ENCODE measurements at places on chromosomes 5 and 9.

DNA sequence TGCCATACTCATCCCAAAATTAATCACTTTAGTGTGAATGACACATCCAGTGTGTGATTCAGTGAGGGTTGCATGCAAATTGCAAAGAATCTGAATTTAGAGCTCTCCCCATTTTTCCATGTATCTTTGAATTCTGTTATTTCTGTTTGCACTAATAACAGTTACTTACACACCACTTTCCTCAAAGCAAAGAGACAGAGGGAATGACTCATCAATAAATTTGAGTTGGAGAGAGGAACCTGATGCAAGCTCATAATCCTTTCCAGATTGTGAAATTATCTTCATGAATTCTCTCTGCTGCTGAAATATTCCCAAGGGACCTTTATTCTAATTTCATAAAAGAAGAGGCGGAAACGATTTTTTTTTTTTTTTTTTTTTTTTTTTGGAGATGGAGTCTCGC lies 204.8 kb downstream of the CDH9 start:
- no peak for DNase-seq

GRCh38 chr9:91847581-91848091 lies 102.4 kb downstream of the ROR2 start:
- no peak for DNase-seq

DNA sequence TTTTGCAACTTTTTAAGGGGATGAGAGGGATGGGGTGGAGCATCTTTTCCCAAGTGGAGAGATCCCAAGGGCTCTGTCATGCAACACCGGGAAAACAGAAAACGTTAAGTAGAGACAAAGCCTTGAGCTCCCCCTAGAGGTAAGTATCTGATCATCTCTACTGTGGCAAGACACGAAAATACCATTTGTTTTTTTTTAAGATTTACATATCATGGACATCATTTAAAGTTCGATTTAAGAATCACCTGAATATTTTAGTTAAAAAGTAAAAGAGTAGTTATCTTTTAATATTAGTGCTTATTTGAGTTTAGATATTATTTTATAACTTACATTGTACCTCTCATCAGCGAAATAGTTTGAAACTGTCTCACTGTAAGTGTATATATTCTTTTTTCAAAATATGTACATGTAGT lies 200.4 kb downstream of the LRRC70 start:
- DNase-seq, result no peak

DNA sequence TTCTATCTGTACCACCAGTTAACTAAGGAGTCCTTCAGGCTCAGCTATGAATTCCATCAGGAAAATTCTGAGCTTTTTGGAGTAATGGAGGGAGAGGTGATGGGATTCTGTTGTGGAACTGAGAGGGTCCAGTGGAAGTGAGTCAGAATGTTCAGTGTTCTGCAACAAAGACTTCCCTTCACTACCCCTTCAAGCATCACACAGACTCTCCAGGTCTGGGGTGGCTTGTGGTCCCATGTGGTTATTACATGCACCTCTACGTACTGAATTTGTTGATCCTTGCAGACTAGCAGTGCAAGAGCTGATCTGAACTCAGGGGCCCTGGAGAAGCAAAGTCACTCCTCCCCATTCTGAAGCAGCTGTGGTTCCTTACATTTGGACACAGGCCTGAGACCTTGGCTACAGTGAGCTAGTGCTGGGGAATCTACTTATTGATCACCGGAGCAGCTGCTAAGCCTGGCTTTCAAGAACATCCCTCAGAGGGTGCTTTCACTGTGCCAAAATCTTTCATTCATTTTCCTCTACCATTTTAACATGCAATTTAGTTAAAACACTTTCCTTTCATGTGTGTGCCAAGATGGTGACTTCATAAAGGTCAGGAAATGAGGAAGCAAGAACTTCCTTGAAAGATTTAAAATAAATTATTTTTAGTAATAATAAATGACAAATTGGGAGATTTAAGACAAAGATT lies 75.0 kb upstream of the TNC start:
- DNase-seq, result no peak

DNA sequence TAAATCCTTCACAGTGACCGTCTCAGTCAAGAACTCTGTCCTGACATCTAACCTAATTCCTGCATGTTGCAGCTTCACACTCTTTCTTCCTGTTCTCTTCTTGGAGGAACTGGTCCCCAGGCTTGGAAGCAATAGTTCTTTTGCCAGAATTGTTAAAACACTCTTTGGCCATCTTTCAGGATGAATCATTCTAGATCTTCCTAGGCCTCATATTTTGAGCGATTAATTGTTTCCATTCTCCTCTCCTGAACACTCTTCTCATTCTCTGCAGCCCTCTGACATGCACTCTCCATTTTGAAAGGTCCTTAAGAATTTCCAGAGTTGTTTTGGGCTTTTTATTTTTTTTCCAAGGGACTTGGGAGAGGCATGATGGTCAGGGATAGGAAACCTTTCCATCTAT lies 85.8 kb downstream of the FAM114A2 start:
- DNase-seq, result no peak

- no peak for DNase-seq
These were observed 139.8 kb upstream of the BASP1 start for GRCh38 chr5:17077440-17078233.

DNA sequence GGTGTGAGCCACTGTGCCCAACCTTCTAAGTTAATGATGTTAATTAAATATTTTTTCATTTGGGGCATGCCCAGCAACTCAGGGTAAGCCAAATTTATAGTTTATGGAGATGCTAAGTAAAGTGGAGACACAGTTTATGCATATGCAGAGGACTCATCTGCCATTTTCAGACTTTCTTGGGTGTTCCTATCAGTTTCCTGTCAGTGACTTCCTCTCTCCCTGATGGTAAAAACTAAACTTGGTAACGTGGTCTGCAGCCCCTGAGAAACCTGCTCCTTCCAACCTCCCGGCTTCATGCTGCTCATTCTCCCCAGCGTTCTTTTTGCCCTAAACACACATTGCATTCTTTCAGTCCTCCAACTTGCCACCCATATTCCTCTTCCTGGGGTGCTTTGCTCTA lies 48.4 kb upstream of the TUT7 start:
- DNase-seq, result no peak

DNA sequence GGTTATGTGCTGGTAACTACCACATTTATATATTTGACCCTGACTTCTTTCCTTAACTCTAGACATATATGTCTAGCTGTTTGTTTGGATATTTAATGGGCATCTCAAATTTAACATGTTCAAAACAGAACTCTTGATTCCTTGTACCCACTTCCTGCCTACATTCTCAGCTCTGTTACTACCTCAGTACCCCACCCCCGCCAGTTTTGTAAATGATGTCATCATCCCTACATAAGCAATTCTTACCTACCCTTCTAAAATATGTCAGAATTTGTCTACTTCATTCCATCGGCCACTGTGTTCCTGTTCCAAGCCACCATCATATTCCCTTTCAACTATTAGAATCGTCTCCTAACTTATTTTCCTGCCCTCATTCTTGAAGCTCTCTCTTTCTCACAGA lies 4.8 kb downstream of the RAD50 start:
- no peak for DNase-seq

GRCh38 chr5:14505310-14506139 lies 76.1 kb upstream of the OTULINL start:
- DNase-seq, result no peak

DNA sequence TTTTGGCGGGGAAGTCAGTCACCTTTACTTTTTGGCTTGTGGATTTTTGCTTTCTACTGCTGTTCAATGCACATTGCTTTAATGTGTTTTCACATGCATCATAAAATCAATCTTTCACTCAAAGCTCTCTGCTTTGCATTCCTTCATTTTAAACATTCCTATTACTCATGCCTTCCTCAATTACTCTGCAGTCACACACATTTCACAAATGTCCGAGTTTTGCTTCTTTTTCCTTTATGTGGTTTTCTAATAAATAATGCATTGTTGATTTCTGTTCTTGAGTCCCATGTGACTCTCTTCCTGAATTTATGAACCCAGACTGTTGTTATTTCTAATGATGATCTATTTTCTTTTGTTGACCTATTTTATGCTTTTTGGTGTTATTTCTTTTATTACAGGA lies 82.3 kb upstream of the EPB41L4B start:
- no peak for DNase-seq

DNA sequence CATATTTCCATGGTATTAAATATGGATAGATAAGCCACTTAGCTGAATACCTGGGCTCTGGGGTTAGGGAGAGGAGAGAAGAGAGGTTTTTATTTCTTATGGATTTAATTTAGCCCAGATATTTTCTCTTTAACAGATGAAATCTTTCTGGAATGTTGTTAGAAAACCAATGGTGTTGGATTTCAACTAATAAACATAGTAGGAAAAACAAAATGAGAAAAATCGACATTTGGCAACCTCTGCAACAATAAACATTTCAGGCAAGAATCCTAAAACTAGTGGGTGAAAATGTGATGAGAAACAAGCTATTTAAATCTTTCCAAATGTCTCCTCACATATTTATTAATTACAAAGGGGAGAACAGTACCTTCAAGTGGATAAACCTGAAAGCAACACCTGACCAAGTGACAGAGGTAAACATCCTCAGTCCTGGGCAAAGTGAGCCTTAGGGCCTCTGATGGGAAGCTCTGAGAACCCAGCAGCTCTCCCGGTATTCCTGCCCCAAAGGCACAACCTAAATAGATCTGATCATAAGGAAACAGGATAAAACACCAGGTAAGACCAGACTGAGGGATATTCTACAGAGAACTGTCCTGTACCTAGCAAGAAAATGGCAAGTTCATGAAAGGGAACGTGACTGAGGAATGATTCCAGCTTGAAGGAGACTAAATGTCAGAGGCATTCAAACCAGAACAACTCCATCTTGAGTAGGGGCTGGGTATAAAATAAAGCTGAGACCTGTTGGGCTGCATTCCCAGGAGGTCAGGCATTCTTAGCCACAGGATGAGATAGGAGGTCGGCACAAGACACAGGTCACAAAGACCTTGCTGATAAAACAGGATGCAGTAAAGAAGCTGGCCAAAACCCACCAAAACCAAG lies 163.7 kb downstream of the ESM1 start:
- no peak for DNase-seq

DNA sequence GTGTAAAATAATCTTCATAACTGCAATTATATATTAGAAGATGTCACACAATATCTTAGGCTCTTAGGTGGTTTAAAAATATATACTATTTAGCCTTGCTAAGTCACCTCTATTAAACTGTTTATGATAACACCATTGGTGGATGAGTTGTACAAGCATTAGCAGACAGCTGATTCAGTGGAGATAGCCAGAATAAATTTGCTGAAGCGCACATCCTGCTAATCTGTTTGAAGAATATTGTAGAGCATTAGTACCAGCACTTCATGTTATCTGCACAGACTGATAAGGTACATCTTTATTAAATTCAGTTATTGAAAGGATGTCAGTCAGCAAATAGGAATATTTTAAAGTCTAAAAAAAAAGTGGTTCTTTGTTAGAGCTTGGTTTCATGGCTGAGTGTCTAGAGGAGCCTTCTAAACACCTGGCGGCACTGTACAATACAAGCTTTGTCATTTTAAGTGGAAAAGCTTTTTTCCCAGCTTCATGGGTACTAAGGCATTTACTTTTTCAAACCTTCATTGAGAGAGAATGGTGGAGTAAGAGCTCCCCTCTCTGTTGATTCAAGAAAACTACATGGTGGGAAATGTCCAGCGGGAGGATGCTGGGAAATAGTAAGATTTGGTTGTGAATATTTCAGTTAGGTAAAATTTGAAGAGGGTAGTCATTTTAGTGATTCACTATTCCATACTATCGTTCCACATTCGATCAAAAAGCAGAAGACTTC lies 275.1 kb downstream of the SLF1 start:
- DNase-seq, result no peak

DNA sequence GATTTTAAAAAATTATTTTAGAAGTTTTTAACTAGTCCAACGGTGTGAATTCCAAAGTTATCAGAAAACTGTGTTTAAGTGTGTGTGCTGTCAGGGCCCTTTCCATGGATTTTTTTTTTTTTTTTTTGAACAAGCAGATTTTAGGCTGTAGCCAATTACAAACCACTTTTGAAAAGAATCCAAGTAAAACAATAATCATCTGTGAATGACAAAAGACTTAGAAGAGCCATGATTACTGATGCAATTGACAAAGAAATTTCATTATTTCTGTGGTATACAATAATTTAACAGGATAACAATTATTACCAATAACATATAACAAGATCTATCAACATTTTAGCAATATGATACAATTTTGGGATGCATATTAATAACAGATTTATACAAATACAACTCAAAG lies 16.2 kb upstream of the PAIP1 start:
- no peak for DNase-seq

- no peak for DNase-seq
These were observed 767.9 kb upstream of the CTNND2 start for GRCh38 chr5:12672141-12672540.

- DNase-seq, result no peak
These were observed 78.5 kb downstream of the SH3TC2 start for GRCh38 chr5:148984345-148984744.

DNA sequence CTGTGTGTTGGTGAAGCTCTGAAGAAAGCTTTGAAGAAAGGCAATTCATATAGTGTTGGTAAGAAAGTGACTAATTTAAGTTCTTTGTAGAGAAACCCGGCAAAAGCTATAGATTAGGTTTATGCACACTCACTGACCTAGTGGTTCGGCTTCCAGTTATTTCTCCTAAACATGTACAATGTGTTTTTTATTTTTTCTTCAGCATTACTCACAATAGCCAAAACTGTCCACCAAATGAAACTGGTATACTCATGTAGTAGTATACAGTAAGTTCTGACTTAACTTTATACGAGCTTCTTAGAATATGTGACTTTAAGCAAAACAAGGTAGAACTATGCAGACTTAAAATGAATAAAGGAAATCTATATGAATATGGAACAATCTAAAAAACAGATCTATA lies 44.8 kb downstream of the PJA2 start:
- no peak for DNase-seq

DNA sequence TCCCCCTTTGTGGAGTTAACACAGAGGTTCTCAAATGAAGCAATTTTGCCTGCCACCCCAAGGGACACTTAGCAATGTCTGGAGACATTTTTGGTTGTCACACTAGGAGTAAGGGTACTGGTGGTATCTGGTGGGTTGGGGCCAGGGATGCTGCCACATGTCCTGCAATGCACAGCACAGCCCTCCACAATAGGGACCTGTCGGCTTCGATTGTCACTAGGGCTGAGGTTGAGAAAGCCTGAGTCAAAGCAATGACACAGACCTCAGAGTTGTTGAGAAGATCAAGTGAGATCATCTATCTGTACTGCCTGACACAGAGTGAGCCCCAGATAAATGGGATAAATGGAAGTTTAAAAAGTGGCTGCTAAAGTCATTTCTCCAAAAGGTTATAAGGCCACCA lies 249.2 kb upstream of the KLF4 start:
- DNase-seq, result no peak

- DNase-seq, result no peak
These were observed 29.0 kb downstream of the THBS4 start for GRCh38 chr5:80064124-80064523.

DNA sequence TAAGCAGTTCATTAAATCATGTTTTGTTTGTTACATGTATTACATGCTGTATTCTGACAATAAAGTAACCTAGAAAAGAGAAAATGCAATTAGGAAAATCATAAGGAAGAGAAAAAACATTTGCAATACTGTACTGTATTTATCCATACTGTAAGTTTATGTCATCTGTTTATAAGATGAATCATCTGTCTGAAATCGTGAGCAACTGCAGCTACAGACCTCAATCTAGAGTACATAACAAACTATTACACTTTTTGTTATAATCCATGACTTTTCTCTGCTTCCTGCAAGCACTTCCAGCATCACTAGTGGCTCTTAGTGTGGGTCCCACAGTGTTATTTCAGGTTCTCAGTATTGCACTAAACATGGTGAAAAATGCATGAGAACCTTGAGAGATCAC lies 144.4 kb upstream of the NR4A3 start:
- DNase-seq, result no peak

GRCh38 chr9:129489838-129490582 lies 130.9 kb downstream of the C9orf50 start:
- no peak for DNase-seq

GRCh38 chr9:28050046-28050445 lies 476.8 kb upstream of the C9orf72 start:
- DNase-seq, result no peak
